ENCODE measurements at places on chromosomes 12 and 14. TPM values are rescaled to one million over a fixed set of nuclear protein-coding genes. Genes with fewer than 3 reads are reported as not detected.

The KRT85 gene
- total RNA-seq: not detected

The GPR84 gene
- total RNA-seq: 0.41 TPM

GRCh38 chr14:23324455-23324846 is 3.2 kb downstream of the PABPN1 start:
- no peak overlapping the region for H3K4me3 ChIP-seq
- peaks cover 18% of the 10 kb centered on the region for H3K27me3 ChIP-seq
- H3K27ac ChIP-seq: no peak overlapping the region
- H3K36me3 ChIP-seq: peaks cover 33% of the 10 kb centered on the region

DNA sequence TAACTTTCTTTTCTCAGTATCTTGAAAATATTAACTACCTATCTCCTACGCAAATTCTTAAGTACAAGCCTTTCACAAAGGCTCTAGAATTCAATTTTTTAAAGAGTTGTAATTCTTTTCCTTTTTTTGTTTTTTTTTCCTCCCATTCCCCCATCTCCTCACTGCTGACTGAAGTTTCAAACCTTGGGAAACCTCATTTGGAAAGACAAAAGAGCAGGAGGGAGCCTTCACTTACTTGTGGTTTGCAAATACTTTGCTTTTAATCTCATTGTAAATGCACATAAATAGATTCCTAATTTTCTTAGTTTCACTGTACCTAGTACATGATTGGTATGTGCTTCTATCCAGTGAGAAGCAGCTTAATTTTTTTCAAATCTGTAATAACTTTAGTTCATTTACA is 15.8 kb upstream of the PTGDR start:
- H3K4me3 ChIP-seq: no peak overlapping the region
- no peaks in the 10 kb centered on the region for H3K36me3 ChIP-seq
- H3K27me3 ChIP-seq: peaks cover 2% of the 10 kb centered on the region
- peaks cover 5% of the 10 kb centered on the region for H3K4me1 ChIP-seq
- H3K27ac ChIP-seq: no peak overlapping the region

DNA sequence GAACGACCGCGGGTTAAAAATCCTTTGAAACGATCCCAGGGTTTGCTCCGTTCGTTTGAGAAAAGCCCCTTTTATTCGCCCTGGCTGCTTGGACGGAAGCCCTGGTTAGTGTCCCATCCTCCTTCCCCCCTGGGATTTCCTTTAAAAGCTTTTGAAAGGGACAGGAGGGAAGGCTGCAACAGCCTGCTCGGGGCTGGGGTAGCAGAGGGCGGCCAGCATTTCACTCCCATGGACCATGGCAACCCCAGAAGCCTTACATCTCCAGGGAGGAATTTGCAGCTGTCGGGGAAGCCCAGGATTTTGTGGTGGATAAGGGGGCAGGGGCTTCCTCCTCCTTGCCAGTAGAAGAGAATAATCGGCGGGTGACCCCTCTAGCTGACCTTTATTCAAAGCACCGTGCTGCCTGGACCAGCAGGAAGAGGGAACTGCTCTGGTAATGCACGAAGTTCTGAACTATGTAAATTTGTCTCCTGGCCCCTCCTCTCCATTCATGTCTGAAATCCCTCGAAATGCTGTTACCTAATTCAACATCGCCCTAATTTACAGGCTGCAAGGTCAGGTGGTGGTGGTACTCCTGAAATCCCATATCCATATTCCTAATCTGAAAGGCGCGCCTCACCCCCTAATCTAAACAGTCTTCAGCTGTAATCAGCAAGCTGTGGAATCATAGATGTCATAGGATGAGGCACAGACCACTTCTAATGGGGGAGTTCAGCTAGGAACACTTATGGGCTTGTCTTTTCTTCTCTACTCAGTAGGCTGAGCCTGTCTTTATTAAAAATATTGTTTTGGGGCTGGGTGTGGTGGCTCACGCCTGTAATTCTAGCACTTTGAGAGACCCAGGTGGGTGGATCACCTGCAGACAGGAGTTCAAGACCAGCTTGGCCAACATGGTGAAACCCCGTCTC is 1.0 kb upstream of the CLIP1 start:
- peaks cover 12% of the 10 kb centered on the region for H3K4me1 ChIP-seq
- peak overlapping the region; percentile 95 for H3K4me3 ChIP-seq
- peaks cover 19% of the 10 kb centered on the region for H3K27me3 ChIP-seq
- H3K27ac ChIP-seq: peak overlapping the region; percentile 95
- peaks cover 10% of the 10 kb centered on the region for H3K36me3 ChIP-seq
- peak; percentile 49 for DNase-seq

- H3K27ac ChIP-seq: no peak overlapping the region
- H3K4me1 ChIP-seq: no peaks in the 10 kb centered on the region
- no peaks in the 10 kb centered on the region for H3K36me3 ChIP-seq
- no peak for DNase-seq
- no peak overlapping the region for H3K4me3 ChIP-seq
- H3K27me3 ChIP-seq: peaks cover 3% of the 10 kb centered on the region
Observed at GRCh38 chr14:94180655-94181271, 6.6 kb downstream of the PPP4R4 start.

- DNase-seq: no peak
- H3K4me3 ChIP-seq: no peak overlapping the region
- H3K27ac ChIP-seq: no peak overlapping the region
- H3K27me3 ChIP-seq: no peaks in the 10 kb centered on the region
- no peaks in the 10 kb centered on the region for H3K4me1 ChIP-seq
Observed at GRCh38 chr12:4044736-4045730, 171.8 kb upstream of the PARP11 start.

DNA sequence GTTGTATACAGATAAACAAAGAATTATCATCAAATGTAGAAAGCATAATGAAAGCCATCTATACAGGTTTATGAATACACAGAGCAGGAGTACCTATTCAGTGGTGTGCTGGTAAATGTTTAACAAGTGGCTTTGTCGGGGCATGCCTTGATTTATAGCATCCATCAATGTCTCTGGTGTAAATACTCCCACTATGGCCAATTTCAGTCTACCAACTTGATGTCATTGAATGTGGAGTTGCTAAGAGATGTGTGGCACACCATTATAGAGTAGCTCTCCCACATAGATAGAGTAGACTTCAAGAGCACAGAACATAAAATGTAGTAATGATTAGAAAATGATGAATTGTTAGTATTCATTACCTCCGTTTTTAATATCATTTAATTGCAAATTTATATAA is 9.3 kb downstream of the GRIP1 start:
- DNase-seq: no peak
- no peak overlapping the region for H3K4me3 ChIP-seq
- H3K36me3 ChIP-seq: no peaks in the 10 kb centered on the region
- no peak overlapping the region for H3K27ac ChIP-seq

The CLEC1B gene
- total RNA-seq: not detected

DNA sequence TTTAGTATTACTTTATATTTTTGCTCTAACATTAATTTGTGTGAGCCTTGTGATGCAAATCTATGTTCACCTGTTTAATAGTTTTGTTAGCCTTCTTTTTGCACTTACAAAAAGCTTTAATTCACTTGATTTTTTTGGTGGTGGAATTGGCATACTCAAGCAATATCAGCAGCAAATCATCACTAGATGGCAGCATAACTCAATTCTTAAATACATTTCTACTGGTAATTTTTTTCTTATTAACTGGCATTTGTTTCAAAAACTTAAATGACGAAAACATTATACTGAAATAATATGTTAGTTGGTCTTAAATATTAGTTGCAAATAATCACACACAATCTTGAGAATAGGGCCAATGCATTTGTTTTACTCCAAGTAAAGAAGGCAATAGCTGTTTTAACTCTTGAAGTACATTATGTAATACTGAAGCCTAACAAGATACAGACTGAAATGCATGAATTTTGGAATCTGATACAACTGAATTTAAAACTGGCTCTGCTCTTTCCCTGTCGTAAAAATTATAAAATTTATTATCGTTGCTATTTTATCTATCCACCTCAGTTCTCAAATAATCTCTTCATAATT is 151.5 kb downstream of the ATXN7L3B start:
- no peak for DNase-seq
- H3K27ac ChIP-seq: no peak overlapping the region
- no peaks in the 10 kb centered on the region for H3K4me1 ChIP-seq
- H3K36me3 ChIP-seq: no peaks in the 10 kb centered on the region
- H3K4me3 ChIP-seq: no peak overlapping the region

The KRT1 gene
- total RNA-seq: not detected

The CPM gene
- 3.6 TPM for total RNA-seq

- H3K4me3 ChIP-seq: no peak overlapping the region
- H3K27me3 ChIP-seq: no peaks in the 10 kb centered on the region
- no peaks in the 10 kb centered on the region for H3K4me1 ChIP-seq
- H3K27ac ChIP-seq: no peak overlapping the region
- no peaks in the 10 kb centered on the region for H3K36me3 ChIP-seq
Observed at GRCh38 chr12:111311011-111311410, 57.9 kb downstream of the PHETA1 start.

The GPR68 gene
- total RNA-seq: 5.4 TPM

DNA sequence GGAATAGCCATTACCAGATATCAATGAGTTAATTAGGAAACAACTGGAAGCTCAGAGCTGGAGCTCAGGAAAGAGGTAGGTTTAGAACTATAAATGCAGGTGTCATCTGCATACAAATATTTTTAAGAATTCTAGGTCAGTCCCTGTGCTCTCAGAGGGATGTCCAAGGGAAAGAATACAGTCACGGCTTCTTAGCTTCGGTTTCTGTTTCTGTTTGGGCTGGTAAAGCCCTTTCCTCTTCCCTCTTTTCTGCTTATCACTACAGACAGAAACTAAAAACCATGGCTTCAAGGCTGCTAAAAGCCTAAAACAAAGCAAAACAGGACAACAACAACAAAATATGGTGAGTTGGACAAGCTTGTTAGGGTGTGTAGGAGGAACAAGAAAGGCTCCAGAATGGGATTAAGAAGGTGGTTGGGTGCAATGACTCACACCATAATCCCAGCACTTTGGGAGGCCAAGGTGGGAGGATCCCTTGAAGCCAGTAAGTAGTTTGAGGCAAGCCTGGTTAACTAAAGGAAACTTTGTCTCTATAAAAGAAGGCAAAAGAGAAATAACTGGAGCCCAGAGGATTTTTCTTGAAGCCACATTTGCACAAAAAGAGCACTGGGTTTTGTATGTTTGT is 113.0 kb downstream of the SEC23A start:
- H3K27me3 ChIP-seq: peaks cover 7% of the 10 kb centered on the region
- H3K4me3 ChIP-seq: no peak overlapping the region
- peaks cover 32% of the 10 kb centered on the region for H3K4me1 ChIP-seq
- no peak overlapping the region for H3K27ac ChIP-seq

The BICDL1 gene
- total RNA-seq: 2.8 TPM

DNA sequence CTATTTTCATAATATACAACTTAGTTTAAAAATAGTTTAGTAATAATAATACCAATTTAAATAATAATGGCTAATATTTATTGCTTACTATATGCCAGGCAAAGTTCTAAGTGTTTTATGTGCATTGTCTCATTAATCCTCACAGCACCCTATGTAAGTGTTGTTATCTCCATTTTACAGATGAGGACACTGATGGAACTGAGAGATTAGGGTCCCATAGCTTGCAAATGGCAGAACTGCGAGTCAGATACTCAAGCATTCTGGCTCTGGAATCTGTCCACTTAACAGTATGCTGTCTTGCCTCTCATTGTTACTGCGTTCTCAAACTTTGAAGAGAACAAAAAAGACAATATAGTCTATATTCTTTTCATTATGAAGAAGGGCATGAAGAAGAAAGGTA is 19.0 kb downstream of the AP5M1 start:
- no peaks in the 10 kb centered on the region for H3K4me1 ChIP-seq
- H3K4me3 ChIP-seq: no peak overlapping the region
- H3K27me3 ChIP-seq: no peaks in the 10 kb centered on the region
- H3K27ac ChIP-seq: no peak overlapping the region
- peaks cover 23% of the 10 kb centered on the region for H3K36me3 ChIP-seq

DNA sequence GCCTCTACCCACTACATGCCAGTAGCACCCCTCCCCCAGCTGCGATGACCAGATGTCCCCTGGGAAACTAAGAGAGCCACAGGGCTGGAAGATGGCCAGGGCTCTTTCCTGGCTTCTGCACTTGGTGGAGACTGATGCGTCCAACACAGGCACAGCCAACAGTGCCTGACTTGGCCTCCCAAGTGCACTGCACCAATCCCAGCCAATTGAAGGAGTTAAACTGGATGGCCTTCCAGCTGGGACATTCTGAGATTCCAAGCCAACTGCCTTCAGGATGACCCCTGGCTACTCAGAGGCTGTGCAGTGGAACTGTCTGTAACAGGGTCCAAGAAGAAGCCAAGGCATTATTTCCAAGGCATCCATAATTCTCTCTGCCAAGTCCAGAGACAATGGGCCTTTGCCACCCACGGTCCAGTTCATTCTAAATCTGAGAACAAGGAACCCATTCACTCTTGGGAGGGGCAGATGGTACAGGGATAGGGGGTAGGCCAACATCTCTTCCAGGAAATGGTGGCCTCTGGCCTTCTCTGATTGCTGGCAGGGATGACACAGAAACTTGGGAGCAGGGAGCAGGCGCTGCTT is 35.2 kb downstream of the PRIMA1 start:
- H3K27ac ChIP-seq: no peak overlapping the region
- no peak for DNase-seq
- H3K36me3 ChIP-seq: no peaks in the 10 kb centered on the region

- H3K4me3 ChIP-seq: no peak overlapping the region
- peaks cover 4% of the 10 kb centered on the region for H3K36me3 ChIP-seq
Observed at GRCh38 chr12:69916544-69917235, 91.7 kb downstream of the MYRFL start.

The KLRC2 gene
- total RNA-seq: not detected

DNA sequence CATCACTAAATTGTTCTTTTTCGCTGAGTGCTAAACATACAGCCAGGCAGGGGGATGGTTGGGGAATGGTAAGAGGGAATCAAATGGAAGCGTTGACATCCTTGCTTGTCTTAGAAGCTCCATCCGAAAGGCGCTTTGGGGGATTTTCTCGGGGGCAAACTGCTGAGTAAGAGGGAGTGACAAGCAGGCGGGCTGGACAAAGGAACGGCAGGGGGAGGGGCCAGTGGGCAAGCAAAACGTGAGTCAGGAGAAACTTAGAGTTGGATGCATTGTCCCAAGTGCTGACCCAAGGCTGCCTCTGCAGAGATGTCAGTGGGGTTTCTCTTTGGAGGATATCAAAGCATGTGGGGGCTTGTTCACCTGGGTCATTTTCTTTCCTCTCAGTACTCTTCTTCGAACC is 480.5 kb downstream of the VRK1 start:
- DNase-seq: no peak
- no peaks in the 10 kb centered on the region for H3K27me3 ChIP-seq
- H3K36me3 ChIP-seq: no peaks in the 10 kb centered on the region
- H3K27ac ChIP-seq: no peak overlapping the region

DNA sequence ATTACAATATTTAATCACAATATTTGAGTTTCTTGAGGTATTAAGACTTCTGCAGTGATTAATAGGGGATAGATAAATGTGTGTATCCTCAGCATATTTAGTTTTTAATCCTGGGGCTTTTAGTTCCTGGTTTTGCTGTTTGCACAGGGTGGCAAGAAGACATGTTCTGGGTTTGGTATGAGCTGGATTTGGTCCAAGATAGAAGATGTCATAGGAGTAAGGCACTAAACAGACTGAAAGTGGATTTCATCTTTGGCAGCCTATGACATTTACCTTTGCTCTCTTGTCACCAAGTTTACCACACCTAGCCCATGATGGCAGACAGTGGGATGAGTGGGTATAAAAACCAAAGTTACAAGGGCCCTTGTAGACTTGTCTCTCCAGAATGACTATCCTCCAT is 168.2 kb downstream of the LRRK2 start:
- H3K4me1 ChIP-seq: no peaks in the 10 kb centered on the region
- no peaks in the 10 kb centered on the region for H3K36me3 ChIP-seq
- peaks cover 2% of the 10 kb centered on the region for H3K27me3 ChIP-seq

GRCh38 chr14:24699052-24699451 is 65.1 kb upstream of the GZMB start:
- H3K4me3 ChIP-seq: no peak overlapping the region
- no peaks in the 10 kb centered on the region for H3K27me3 ChIP-seq
- no peak for DNase-seq
- H3K4me1 ChIP-seq: no peaks in the 10 kb centered on the region
- H3K27ac ChIP-seq: no peak overlapping the region

Data from endothelial cell (in vitro differentiated cells).